ENCODE measurements at places on chromosomes 6 and 20.

DNA sequence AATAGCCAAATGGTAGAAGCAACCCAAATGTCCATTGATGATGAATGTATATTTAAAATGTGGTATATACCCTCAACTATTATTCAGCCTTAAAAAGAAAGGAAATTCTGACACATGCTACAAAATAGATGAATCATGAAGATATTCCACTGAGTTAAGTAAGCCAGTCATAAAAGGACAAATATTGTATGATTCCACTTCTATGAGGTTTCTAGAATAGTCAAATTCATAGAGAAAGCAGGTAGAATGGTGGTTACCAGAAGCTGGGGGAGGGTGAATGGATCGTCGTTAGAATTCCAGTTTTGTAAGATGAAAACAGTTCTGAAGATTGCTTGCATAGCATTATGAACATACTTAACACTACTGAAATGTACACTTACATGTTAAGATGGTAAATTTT is 214.3 kb upstream of the MYLIP start:
- H3K36me3 ChIP-seq: no peaks in the 10 kb centered on the region
- no peak for DNase-seq
- no peaks in the 10 kb centered on the region for H3K27me3 ChIP-seq

GRCh38 chr6:134267917-134268361 is 50.0 kb downstream of the SGK1 start:
- H3K4me3 ChIP-seq: no peak overlapping the region
- H3K4me1 ChIP-seq: peaks cover 15% of the 10 kb centered on the region
- no peak overlapping the region for H3K27ac ChIP-seq
- H3K27me3 ChIP-seq: no peaks in the 10 kb centered on the region
- H3K36me3 ChIP-seq: no peaks in the 10 kb centered on the region
- DNase-seq: no peak

DNA sequence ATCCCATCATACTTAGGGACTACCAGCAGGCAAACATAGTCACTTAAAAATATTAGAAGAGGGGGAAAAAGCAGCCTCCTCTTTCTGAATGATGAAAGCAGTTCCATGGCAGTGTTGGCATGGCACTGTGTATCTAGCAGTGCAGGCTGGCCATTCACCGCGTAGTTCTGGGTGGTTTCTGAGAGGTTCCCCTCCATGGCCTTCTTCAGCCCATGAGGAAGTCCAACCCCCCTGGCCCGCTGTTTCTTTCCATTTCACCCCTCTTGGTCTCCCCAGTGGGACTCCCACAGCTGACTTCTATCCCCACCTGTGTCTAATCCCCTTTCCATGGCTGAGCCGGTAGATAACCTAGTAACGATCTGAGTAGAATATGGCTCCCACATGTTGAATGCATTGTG is 17.0 kb downstream of the PPARD start:
- DNase-seq: no peak
- H3K4me3 ChIP-seq: no peak overlapping the region
- peaks cover 55% of the 10 kb centered on the region for H3K36me3 ChIP-seq
- H3K27ac ChIP-seq: no peak overlapping the region
- peaks cover 37% of the 10 kb centered on the region for H3K4me1 ChIP-seq

- H3K27ac ChIP-seq: no peak overlapping the region
- H3K4me3 ChIP-seq: no peak overlapping the region
- no peaks in the 10 kb centered on the region for H3K4me1 ChIP-seq
- H3K36me3 ChIP-seq: no peaks in the 10 kb centered on the region
- DNase-seq: no peak
These were observed 930.8 kb downstream of the TFAP2A start for GRCh38 chr6:9484091-9484490.

GRCh38 chr6:108029226-108029921 is 45.2 kb downstream of the OSTM1 start:
- DNase-seq: no peak
- no peaks in the 10 kb centered on the region for H3K27me3 ChIP-seq
- H3K4me1 ChIP-seq: no peaks in the 10 kb centered on the region
- H3K4me3 ChIP-seq: no peak overlapping the region
- no peaks in the 10 kb centered on the region for H3K36me3 ChIP-seq

DNA sequence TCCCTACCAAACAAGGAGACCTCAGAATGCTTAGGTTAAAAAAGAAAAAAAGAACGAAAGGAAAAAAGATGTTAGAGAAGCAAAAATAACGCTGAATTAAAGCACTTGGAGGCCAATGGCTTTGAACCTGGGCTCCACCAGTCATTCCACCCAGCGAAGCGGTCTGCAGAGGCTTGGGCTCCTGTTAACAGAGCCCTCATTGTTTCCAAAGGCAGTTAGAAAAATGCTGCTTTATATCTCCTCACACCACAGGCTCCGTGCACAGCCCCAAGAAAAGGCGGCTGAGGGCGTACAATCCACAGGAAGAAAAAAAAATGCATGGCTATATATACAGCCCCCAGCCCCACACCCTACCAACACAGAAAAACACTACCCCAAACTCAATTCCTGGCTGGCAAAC is 255.9 kb downstream of the FOXC1 start:
- no peak for DNase-seq
- no peak overlapping the region for H3K4me3 ChIP-seq
- no peak overlapping the region for H3K27ac ChIP-seq

DNA sequence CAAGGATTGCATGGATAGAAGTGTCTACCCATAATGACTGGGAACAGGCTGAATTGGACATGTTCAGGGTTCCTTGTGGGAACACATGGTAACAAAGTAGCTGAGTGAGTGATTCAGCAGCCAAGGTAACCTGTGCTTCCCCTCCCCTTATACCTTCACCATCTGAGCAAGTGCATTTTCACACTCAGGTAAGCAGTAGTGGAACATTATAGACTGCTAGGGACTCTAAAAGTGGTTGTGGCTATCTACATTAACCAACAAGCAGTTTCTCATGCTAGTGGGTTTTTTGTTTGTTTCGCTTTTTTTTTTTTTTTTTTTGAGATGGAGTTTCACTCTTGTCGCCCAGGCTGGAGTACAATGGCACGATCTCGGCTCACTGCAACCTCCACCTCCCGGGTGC is 41.4 kb downstream of the KIZ start:
- peaks cover 7% of the 10 kb centered on the region for H3K4me1 ChIP-seq
- H3K27me3 ChIP-seq: no peaks in the 10 kb centered on the region
- peaks cover under 1% of the 10 kb centered on the region for H3K36me3 ChIP-seq
- DNase-seq: no peak
- no peak overlapping the region for H3K27ac ChIP-seq

DNA sequence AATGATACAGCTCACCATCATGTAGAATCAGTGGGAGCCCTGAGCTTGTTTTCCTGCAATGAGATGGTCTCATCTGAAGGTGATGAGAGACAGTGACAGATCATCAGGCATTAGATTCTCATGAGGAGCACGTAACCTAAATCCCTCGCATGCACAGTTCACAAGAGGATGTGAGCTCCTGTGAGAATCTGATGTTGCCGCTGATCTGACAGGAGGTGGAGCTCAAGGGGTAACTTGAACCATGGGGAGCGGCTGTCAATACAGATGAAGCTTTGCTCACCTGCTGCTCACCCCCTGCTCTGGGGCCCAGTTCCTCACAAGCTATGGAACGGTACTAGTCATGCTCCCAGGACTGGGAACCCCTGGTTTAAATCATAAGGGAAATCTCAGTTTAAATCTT is 89.2 kb downstream of the THBS2 start:
- no peaks in the 10 kb centered on the region for H3K4me1 ChIP-seq
- no peaks in the 10 kb centered on the region for H3K36me3 ChIP-seq
- DNase-seq: no peak
- H3K27ac ChIP-seq: no peak overlapping the region
- H3K4me3 ChIP-seq: no peak overlapping the region
- no peaks in the 10 kb centered on the region for H3K27me3 ChIP-seq

DNA sequence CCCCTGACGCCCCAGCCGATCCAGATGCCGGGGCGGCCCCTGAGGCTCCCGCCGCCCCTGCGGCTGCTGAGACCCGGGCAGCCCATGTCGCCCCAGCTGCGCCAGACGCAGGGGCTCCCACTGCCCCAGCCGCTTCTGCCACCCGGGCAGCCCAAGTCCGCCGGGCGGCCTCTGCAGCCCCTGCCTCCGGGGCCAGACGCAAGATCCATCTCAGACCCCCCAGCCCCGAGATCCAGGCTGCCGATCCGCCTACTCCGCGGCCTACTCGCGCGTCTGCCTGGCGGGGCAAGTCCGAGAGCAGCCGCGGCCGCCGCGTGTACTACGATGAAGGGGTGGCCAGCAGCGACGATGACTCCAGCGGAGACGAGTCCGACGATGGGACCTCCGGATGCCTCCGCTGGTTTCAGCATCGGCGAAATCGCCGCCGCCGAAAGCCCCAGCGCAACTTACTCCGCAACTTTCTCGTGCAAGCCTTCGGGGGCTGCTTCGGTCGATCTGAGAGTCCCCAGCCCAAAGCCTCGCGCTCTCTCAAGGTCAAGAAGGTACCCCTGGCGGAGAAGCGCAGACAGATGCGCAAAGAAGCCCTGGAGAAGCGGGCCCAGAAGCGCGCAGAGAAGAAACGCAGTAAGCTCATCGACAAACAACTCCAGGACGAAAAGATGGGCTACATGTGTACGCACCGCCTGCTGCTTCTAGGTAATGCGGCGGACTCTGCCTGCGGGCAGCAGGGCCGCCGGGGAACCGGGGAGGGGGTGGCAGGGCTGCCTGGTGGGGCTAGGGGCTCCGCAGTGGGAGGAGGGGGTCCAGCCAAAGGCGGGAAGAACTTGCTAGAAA is 2.3 kb downstream of the GNAS start:
- H3K27ac ChIP-seq: no peak overlapping the region
- H3K27me3 ChIP-seq: peaks cover 55% of the 10 kb centered on the region
- DNase-seq: no peak
- H3K36me3 ChIP-seq: no peaks in the 10 kb centered on the region

DNA sequence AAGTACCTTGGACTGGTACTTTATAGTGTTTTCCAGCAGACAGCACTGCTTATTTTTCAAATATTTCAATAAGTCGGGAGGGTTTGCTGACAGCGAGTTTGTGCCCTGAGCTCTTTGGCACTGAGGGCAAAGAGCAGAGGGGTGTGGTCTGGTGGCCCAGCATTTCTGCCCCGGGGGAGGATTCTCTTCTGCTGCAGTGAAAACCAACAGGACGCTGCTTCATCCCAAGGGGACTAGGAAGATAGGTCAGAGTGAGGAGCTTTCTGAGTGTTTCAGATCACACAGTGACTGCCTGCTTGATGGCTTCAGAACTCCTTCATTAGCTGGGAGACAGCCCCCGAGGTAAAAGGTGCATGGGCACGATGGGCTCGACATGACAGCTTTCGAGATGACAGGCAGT is 8.6 kb downstream of the ULBP2 start:
- no peaks in the 10 kb centered on the region for H3K36me3 ChIP-seq
- H3K4me1 ChIP-seq: peaks cover 14% of the 10 kb centered on the region
- H3K4me3 ChIP-seq: no peak overlapping the region
- H3K27me3 ChIP-seq: peaks cover 58% of the 10 kb centered on the region
- DNase-seq: no peak

DNA sequence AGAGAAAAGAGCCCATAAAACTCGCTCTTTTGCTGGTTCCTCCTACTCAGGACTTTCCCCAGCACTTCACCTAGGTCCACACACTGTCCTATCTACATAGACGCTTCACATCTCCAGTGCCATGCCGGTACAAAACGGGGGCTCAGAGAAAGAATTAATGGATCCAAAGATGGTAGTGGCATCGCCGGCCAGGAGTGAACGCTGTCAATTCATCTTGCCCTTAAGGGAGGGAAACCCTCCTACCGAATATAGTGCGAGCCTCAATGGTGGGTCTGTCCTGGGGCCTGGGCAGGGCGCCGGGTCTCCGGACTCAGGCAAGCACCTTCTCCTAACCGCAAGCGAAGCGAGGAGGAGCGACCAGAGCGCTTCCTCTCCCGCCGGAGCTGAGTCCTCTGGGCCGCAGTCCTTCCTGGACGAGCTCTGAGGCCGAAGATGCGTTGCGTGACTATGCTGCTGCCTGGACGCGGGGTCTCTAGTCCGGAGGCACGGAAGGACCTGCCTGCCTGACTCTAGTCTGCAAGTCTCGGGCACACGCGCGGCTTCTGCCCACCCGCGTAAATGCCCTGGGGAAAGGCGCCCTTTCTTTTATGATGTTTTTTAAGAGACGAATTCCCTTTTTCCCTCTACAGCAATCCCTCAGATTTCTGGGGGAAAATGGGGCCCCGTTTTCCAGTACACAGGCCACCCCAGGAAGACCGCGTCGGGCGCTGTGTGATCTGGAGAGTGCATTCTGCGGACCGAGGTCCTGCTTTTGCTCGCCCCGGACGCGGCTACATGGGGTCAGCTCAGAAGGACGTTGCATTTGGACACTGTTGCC is 100.1 kb upstream of the PRDM1 start:
- H3K27ac ChIP-seq: no peak overlapping the region
- DNase-seq: no peak
- H3K4me1 ChIP-seq: peaks cover 27% of the 10 kb centered on the region

- no peak overlapping the region for H3K4me3 ChIP-seq
- DNase-seq: no peak
- H3K27ac ChIP-seq: no peak overlapping the region
- H3K27me3 ChIP-seq: no peaks in the 10 kb centered on the region
- no peaks in the 10 kb centered on the region for H3K4me1 ChIP-seq
These were observed 48.8 kb upstream of the TSHZ2 start for GRCh38 chr20:52923123-52923937.

- no peak overlapping the region for H3K4me3 ChIP-seq
- DNase-seq: no peak
- H3K27me3 ChIP-seq: peaks cover 10% of the 10 kb centered on the region
- H3K27ac ChIP-seq: no peak overlapping the region
- no peaks in the 10 kb centered on the region for H3K4me1 ChIP-seq
- no peaks in the 10 kb centered on the region for H3K36me3 ChIP-seq
These were observed 21.0 kb upstream of the TCF15 start for GRCh38 chr20:631101-631500.

- H3K4me3 ChIP-seq: no peak overlapping the region
- no peaks in the 10 kb centered on the region for H3K27me3 ChIP-seq
- no peak overlapping the region for H3K27ac ChIP-seq
- no peaks in the 10 kb centered on the region for H3K36me3 ChIP-seq
- DNase-seq: no peak
These were observed 10.5 kb upstream of the OGFRL1 start for GRCh38 chr6:71277926-71278600.

- H3K4me3 ChIP-seq: no peak overlapping the region
- DNase-seq: no peak
- peaks cover 3% of the 10 kb centered on the region for H3K36me3 ChIP-seq
- no peak overlapping the region for H3K27ac ChIP-seq
- H3K4me1 ChIP-seq: no peaks in the 10 kb centered on the region
- no peaks in the 10 kb centered on the region for H3K27me3 ChIP-seq
These were observed 373.5 kb downstream of the ZFAND3 start for GRCh38 chr6:38193051-38193450.

DNA sequence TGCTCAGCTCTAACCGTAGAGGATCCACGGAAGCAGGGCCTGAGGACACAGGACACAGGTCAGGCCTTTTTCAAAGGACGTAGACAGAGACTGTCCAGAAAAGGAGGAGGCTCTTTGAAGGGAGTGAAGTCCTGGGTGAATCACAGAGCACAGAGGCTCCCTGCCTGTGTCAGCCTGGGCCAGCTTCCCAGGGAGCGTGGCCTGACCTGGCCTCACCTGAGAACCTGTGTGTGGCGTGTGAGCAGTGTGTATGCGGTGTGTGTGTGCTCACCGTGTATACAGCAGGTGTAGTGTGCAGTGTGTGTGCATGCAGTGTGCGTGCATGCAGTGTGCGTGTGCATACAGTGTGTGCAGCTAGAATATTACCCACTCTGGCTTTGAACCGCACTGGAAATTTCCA is 56.0 kb upstream of the FNDC1 start:
- no peaks in the 10 kb centered on the region for H3K36me3 ChIP-seq
- peaks cover 62% of the 10 kb centered on the region for H3K4me1 ChIP-seq
- DNase-seq: no peak
- H3K4me3 ChIP-seq: no peak overlapping the region

GRCh38 chr6:292506-293192 is 362 bp downstream of the DUSP22 start:
- peak overlapping the region; percentile 66 for H3K27ac ChIP-seq
- peak overlapping the region; percentile 65 for H3K4me3 ChIP-seq
- peak; percentile 81 for DNase-seq
- no peaks in the 10 kb centered on the region for H3K27me3 ChIP-seq

All from CD4-positive, alpha-beta T cell (primary cell).